HFFc6 (cell line): ENCODE measurements at places on chromosomes 16 and 17. TPM values are rescaled to one million over a fixed set of nuclear protein-coding genes. Genes with fewer than 3 reads are reported as not detected.

The C16orf96 gene
- not detected in 3 replicates for total RNA-seq

DNA sequence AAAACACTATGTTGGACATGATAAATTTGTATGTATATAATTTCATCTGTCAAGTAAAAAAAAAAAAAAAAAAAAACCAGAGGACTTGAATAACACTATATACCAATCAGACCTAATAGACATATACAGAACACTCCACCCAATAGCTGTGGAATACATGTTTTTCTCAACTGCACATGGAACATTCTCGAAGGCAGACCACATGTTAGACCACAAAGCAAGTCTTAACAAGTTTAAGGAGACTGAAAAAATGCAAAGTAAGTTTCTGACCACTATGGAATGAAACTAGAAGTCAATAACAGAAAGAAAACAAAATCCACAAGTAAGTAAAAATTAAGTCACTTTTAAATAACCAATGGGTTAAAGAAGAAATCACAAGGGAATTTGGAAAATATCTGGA lies 8.4 kb upstream of the CNTNAP4 start:
- H3K4me3 ChIP-seq = no peak overlapping the region
- H3K4me1 ChIP-seq = no peaks in the 10 kb centered on the region
- H3K27ac ChIP-seq = no peak overlapping the region
- no peaks in the 10 kb centered on the region for H3K36me3 ChIP-seq
- no peaks in the 10 kb centered on the region for H3K27me3 ChIP-seq

The LGALS9B gene
- 0.18 TPM in 1 of 3 replicates, not detected in the others for total RNA-seq

The EPX gene
- not detected in 2 replicates for total RNA-seq

DNA sequence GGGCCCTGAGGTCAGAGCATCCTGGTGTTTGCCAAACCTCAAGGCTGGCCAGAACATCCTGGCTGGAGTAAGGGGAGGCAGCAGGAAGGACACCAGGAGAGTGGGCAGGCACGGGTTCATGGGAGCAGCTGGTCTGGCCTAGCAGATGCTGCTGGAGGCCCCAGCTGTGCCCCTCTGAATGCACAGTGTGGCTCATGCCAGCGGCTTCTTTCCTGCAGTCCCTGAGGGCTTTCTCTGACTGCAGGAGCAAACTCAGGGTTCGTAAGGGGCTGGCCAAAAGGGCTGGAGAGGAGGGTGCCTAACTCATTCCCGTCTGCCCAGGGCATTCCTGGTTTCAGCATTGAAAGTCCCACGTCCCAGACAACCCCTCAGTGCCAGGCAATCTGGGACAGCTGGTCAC lies 78.7 kb downstream of the ZDHHC7 start:
- H3K27me3 ChIP-seq = peaks cover 2% of the 10 kb centered on the region
- H3K27ac ChIP-seq = no peak overlapping the region
- no peak for DNase-seq
- H3K4me1 ChIP-seq = peaks cover 33% of the 10 kb centered on the region
- no peaks in the 10 kb centered on the region for H3K36me3 ChIP-seq

DNA sequence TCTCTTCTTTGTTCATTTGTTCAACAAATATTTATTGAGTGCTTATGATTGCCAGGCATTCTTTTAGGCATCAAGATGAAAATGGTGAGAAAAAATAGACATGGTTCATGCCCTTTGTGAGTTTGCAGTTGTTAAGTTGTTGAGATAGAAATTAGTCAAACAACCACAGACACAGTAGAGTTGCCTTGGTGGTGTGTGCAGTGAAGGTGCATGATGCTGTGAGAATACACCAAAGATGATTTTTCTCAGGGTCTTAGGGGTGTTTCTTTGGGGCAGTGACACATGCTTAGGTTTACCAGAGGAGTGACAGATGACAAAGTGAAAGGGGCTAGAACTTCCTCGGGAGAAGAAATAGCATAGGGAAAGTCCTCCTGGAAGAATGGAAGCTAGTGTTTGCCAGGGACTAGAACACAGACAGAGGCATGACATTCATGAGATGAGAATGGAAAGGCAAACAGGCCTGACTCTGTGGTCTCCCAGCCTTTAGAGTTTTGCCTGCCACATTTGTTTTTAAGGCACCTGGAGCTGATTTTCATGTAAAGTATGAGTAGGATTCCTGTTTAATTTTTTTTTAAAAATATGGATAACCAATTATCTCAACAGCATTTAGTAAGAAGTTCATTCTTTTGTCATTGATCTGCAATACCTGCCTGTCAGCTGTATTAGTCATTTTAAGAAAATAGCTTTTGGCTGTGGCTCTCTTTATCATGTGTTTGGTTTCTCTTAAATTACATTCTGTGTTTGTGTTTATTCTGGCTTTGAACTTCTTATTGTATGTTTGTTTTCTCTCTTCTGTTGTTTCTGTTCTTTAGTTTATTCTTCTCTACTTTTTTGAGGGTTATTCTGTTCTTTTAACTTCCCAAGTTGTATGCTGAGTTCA lies 36.6 kb downstream of the CYLD start:
- no peak overlapping the region for H3K4me3 ChIP-seq
- H3K4me1 ChIP-seq = peaks cover 12% of the 10 kb centered on the region
- peak overlapping the region; percentile 7 for H3K27ac ChIP-seq
- no peak for DNase-seq
- peaks cover 27% of the 10 kb centered on the region for H3K36me3 ChIP-seq

DNA sequence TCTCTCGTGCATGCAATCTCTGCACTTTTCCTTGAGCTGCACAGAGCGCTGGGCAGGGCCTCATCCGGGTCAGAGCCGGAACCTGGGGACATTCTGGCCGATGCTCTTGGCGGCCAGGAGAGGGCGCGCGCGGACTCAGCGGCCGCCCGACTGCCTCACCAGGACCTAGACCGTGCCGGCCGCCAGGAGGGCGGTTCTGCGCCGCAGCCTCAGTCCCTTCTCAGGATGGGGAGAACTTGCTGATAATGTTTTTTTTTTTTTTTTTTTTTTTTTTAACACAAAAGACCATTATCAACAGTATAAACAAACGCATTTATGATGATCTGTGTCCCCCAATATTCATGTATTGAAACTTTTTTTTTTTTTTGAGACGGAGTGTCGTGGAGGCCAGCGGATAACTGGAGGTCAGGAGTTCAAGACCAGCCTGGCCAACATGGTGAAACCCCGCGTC lies 8.1 kb upstream of the FLYWCH2 start:
- H3K27ac ChIP-seq = no peak overlapping the region
- H3K36me3 ChIP-seq = no peaks in the 10 kb centered on the region
- H3K4me1 ChIP-seq = peaks cover 7% of the 10 kb centered on the region; the same call in 1 of the 2 replicates
- peak overlapping the region; percentile 15; the same call in 1 of the 2 replicates for H3K4me3 ChIP-seq

DNA sequence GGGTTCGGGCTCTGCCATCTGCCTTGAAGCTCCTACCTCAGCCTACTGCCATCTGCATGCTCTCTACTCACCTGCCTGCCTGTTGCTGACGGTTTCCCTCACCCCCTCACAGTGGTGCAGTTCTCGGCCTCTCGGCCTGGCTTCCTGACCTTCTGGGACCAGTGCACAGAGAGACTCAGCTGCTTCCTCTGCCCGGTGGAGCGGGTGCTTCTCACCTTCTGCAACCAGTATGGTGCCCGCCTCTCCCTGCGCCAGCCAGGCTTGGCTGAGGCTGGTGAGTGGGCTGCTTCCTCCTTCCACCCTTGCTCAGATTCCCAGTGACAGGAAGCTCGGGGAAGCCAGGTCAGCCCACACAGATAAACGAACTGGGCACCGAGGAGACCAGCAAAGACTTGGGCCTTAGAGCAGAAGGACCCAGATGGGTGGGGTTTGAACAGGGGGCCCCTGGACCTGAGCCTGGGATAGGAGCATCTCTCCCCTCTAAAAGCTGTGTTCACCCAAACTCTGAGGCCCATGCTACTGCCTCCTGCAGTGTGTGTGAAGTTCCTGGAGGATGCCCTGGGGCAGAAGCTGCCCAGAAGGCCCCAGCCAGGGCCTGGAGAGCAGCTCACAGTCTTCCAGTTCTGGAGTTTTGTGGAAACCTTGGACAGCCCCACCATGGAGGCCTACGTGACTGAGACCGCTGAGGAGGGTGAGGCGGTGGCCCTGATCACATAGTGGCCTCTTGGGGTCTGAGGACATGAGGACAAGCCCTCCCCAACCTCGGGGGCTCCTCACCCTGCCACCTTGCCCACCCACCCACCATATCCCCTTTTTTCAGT lies 16.4 kb downstream of the RIPOR1 start:
- no peak overlapping the region for H3K4me3 ChIP-seq
- no peak for DNase-seq
- H3K27ac ChIP-seq = no peak overlapping the region
- H3K4me1 ChIP-seq = peaks cover 29% of the 10 kb centered on the region

GRCh38 chr17:47731396-47731795 lies 1.6 kb upstream of the TBX21 start:
- no peak overlapping the region for H3K27ac ChIP-seq
- peaks cover 67% of the 10 kb centered on the region for H3K27me3 ChIP-seq
- no peak for DNase-seq
- H3K4me3 ChIP-seq = no peak overlapping the region
- no peaks in the 10 kb centered on the region for H3K4me1 ChIP-seq

DNA sequence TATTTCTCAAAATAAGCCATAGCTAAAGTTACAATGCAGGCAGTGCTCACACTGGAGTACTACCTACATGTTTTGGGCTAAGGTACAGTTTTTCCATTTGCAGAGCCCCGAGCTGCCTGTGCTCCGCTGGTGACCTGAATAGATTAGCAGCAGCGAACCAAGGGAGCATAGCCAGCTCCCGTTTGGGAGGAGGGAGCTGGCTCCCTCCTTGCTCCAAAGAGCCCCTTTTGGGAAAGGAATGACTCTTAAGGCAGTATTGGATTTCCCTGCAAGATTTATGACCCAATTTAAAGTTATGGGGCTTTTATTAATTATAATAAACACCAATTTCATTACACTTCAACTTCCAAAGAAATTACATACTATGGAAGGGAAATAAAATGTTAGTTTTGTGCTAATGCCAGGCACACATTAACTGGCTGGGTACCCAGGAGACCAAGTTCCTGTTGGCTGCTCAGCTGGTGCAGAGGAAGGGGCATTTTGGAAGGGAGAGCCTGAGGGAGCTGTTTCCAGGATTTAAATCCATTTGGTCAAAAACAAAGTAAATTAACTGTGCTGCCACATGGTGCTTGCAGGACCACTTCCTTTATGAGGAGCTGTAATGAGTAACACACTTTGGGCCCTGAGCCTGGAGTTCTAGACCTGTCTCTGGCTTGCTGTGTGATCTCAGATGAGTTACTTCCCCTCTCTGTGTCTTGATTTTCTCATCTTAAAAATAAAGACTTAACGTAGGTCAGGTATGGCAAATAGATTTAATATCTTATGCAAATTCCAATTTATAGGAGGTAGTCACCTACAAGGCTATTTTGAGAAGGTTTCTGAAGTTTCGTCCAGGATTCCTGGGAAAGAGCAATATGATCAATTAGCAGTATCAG lies 362.1 kb upstream of the CCL2 start:
- no peak overlapping the region for H3K27ac ChIP-seq
- DNase-seq = no peak
- H3K36me3 ChIP-seq = peaks cover 9% of the 10 kb centered on the region; the same call in 1 of the 2 replicates
- no peaks in the 10 kb centered on the region; the same call in 1 of the 2 replicates for H3K27me3 ChIP-seq

- peaks cover 10% of the 10 kb centered on the region for H3K36me3 ChIP-seq
- no peak overlapping the region for H3K27ac ChIP-seq
- no peak for DNase-seq
- peaks cover 30% of the 10 kb centered on the region for H3K27me3 ChIP-seq
- no peak overlapping the region for H3K4me3 ChIP-seq
- H3K4me1 ChIP-seq = no peaks in the 10 kb centered on the region
Measured at GRCh38 chr16:56574625-56575024, 9.8 kb downstream of the MT4 start.

GRCh38 chr17:75694536-75694935 lies 26.7 kb upstream of the ITGB4 start:
- peaks cover 50% of the 10 kb centered on the region for H3K36me3 ChIP-seq
- H3K27ac ChIP-seq = peak overlapping the region; percentile 98
- H3K4me1 ChIP-seq = peaks cover 83% of the 10 kb centered on the region
- H3K27me3 ChIP-seq = no peaks in the 10 kb centered on the region

DNA sequence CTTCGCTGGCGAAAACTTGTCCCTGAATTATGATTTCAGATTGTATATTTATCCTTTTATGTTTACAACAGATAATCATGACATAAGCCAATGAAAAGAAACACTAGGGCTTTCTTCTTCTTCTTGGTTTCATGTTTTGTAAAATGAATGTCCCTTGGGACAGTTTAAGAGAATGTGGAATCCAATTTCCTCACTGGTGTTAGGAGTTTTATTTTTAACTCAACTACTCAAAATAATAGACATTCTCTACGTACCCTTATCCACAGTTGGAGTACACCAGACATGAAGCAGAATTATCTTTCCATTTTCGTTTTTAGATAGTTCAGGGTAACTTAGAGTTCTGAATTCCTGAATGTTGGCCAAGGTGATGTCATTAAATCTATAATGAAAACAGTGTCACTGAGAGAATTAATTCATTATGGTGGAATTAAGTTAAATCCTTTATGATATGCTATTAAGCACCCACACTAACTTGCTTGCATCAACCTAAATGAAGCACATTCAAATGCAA lies 43.4 kb downstream of the IRX6 start:
- H3K27me3 ChIP-seq = peaks cover 2% of the 10 kb centered on the region; the same call in 1 of the 2 replicates
- H3K4me1 ChIP-seq = peaks cover 18% of the 10 kb centered on the region
- no peaks in the 10 kb centered on the region for H3K36me3 ChIP-seq

DNA sequence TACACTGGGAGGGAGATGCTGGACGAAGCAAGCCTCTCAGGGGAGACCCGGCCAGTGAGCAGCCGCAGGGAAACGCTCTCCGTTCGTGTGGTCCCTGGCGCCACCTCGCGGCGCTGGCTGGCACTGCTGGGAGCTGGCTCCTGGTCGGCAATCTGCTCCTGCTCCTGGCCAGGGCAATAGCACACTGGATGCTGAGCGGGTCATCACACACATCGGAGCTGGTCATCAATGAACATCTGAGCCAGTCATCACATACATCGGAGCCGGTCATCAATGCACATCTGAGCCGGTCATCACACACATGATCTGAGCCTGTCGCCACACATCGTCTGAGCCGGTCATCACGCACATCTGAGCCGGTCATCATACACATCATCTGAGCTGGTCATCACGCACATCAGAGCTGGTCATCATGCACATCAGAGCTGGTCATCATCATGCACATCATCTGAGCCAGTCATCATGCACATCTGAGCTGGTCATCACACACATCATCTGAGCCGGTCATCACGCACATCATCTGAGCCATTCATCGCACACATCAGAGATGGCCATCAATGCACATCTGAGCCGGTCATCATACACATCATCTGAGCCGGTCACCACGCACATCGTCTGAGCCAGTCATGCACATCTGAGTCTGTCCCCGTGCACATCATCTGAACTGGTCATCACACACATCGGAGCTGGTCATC lies 217.3 kb downstream of the RBFOX3 start:
- H3K4me3 ChIP-seq = no peak overlapping the region
- H3K27me3 ChIP-seq = peaks cover 51% of the 10 kb centered on the region
- peak; percentile 52 for DNase-seq

The KCNJ12 gene
- total RNA-seq = 0.02 TPM in 1 of 3 replicates, not detected in the others
